HFF-Myc (cell line): ENCODE measurements at places on chromosomes 5 and 9.
A peak's percentile ranks its signal among the peaks of the same experiment; 100 is the strongest.

DNA sequence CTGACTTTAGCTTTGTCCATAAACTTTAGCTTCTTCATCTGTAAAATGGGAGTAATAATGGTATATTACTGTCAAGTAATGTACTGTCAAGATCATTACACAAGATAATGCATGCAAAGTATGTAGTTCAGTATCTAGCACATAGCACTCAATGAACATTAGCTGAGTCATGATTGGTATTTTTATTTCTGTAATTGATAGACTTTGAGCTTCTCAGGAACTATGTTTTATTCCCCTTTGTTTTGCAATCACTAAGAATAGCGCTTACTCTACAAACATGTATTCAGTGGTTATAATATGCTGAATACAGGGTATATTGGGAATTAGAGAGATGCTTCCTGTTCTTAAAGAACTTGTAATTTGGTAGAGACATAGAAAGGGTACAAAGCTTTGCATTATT is 142.3 kb upstream of the KLF9 start:
- DNase-seq: no peak

DNA sequence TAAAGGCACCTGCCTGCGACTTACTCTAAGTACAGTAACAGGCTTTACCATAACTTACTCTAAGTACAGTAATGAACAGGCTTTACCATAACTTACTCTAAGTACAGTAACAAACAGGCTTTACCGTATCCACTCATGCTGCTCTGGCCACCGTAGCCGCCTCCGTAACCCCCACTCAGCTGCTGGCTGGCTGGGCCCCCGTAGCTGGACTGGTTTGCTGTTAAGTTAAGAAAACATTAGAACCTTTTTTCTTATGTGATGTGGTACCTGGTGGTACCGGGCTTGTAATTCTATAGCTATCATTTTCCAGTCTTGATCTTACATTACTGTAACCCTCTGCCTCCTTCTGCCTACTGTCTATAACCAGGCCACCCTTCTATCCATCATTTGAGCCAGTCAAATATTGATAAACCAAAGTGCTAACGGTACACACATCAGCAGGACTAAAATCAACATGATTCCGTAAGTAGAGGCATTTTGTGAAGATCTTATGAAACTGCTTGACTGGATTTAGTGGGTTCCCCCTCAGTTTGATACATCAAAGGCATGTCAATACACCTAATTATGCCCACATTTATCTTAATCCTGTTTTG is 7.4 kb downstream of the HNRNPH1 start:
- DNase-seq: no peak

DNA sequence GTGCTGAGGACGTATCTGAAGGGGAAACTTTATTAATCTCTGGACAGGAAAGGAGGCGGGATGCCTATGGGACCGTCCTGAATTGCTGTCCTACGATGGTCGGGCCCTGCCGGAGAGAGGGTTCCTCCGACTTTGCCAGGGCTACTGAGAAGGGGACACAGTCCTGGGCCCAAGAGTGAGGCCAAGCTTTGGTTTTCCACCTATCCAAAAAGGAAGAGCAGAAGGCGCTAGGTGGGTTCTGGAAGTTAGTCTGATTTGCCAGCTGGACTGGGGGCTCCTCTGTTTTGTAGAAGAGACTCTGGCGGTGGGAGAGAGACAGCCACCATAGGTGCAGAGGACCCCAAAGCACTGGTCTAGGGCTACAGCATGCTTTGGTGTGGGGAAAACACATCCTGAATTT is 243.8 kb upstream of the IRX4 start:
- no peak for DNase-seq

DNA sequence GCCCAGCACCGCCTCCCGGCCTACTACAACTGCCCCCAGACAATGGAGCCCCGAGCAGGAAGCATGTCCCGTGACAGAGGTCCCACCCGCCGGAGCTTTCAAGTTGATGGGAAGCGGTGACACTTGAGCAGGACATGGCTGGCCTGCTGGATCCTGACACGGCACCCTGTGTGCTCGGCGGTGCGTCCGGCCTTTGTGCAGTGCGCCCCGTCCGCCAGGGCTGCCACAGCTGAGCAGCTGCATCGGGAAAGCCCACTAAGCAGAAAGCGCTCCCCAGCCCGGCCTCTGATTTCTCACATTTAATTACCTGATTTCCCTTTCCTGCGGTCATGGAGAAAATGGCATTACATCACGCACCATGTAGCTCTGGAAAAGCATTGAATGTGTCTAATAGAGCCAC is 611.9 kb downstream of the IRX1 start:
- DNase-seq: no peak

DNA sequence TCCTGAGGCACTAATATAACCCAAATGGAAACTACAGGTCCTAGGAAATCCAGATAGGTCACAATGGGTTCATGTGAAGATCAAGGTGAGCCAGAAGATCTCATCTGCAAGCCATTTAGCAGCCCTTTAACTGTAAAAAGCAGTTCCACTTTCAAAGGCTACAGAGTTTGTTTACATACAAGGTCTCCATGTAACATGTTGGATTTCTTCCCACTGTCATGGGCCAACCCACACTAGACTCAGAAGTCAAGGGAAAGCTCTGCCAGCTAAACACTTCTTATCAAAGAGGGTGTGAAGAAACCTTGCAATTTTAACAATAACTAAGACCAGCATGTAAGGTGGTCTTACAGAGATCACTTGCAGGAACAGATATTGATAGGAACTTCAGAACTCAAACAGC is 3.8 kb upstream of the CTNNAL1 start:
- DNase-seq: no peak

DNA sequence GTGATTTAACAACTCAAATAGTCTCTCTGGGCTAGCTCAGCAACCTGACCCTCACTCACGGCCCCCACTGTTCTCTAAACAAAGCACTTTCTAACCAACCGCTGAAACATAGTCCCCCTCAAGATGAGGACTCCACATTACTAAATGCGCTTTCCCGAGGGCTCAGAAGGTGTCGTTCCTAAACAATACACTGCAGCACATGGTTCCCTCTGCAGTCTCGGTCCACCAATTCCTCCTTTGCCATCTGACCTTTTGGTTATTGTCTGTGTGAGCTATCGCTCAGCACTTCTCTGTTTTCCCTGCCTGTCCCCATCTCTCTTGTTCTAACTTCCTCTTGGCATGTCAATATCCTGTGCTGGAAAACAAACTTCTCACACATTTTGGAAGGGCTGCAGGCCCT is 7.2 kb downstream of the EPB41L4A start:
- DNase-seq: no peak

GRCh38 chr9:71308454-71308853 is 187.0 kb upstream of the TRPM3 start:
- DNase-seq: no peak

GRCh38 chr5:168870910-168871309 is 291.7 kb upstream of the PANK3 start:
- DNase-seq: no peak

- no peak for DNase-seq
Observed at GRCh38 chr9:107530679-107531078, 41.1 kb upstream of the KLF4 start.

DNA sequence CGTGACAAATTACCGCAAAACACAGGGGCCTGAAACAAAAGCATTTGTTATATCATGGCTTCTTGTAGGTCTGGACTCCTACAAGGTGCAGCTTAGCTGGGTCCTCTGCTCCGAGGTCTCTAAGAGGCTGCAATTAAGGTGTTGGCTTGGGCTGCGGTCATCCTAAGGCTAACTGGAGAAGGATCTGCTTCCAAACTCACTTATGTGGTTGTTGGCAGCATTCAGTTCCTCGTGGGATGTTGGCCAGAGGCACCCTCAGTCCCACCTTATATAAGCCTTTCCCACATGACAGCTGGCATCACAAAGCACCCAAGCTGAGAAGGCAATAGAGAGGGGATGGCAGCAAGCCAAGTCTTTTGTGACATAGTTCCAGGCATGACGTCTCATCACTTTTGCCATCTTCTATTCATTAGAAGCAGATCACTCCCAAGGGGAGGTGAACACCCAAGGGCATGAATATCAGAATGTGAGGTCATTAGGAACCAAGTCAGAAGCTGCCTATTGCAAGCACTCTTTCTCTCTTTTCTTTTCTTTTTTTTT is 47.9 kb upstream of the ZBTB43 start:
- no peak for DNase-seq

DNA sequence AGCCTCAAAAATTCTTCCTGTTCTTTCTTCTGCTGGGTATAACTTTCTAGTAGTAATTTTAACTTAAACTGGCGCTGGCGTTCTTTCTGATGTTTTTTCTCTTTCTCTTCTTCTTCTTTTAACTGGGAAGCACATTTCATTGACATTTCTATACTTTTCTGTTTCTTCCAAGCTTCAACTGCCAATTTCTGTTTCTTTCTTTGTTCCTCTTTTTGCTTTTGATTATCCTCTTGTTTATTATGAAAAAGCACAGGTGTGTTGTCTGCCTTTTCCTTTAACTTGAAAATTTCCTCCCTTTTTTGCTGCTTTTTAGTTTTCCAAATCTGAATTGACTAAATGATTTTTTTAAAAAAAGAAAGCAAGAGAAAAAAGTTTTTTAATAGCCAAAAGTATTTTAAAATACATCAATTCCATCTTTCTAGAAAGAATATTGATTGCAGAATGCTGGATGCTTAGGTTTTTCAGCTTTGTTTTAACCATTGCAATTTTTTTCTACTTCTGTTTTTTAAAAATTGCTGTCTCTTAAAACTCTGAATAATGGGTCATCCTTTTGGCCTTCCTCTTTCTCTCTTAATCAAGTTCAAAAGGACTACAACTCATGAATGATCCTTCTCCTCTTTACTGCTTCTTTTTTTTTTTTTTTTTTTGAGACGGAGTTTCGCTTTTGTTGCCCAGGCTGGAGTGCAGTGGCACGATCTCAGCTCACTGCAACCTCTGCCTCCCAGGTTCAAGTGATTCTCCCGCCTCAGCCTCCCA is 8.8 kb upstream of the PGGT1B start:
- DNase-seq: no peak

DNA sequence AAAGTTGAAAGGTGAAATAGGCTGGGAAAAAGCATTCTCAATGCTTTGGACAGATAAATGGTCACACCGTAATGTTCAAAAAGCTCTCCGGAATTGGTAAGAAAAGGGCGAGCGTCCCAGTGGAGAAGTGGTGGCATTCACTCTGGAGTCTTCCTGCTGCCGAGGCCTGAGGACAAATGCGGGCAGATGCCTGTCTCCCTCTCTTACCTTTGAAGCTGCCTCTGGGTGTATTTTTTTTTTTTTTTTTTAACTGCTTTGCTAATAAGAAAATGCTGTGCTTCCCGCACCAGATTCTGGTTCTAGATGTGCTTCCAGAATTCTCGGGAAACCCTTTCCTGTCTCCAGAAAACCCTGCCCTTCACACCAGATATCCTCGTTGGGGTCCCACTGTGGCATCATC is 24.4 kb upstream of the CTSL start:
- no peak for DNase-seq

- DNase-seq: no peak
Observed at GRCh38 chr5:146902471-146902870, 23.9 kb upstream of the PPP2R2B start.

- no peak for DNase-seq
Observed at GRCh38 chr5:2357309-2357708, 394.2 kb downstream of the IRX2 start.

DNA sequence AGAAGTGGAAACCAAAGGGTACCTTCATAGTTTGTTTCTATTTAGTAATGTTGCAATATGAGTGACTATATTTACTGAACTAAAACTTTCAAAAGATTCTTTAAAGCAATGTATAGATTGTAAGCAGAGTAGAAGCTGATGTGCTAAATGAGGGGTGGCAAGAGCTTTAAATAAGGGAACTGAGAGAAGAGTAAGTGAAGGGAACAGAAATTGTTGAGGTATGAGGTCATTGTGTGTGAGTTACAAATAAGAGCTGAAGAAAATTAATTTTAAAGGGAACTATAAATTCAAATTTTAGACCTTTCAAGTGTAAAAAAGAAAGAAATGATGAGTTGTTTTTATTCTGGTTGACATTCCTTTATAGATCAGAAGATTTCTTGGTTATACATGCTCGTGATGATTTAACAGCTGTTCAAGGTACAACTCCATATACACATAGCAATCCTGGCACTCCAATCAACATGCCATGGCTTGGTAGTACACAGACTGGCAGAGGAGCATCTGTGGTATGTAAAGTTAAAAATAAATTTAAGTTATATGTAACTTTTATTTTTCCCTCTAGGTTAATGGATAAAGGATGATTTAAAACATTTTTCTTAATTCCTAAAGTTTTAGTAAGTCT is 135.1 kb upstream of the TNFAIP8 start:
- no peak for DNase-seq

DNA sequence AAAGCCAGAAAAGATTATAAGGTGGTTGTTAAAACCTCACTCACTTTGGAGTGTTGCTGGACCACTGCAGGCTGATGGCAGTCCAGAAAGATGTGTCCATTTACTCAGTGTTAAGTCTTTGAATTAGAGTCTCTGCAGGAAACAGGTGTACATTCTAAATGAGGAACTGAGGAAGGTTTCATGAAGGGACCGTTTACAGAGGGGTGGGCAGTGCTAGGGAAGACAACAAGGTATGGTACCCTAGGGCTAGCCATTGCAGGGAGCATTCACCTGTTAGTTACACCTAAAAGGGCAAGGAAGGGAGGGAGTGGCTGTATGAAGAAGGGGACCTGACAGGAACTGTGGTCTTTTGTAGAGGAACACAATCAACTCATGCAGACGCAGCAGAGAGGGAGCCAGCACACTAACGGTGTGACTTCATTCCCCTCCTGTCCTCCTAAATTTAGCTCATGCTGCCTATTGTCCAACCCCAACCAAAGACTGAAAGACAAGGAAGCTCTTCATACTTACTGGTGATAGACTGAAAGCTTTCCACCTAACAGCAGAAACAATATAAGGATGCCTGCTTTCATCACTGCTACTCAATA is 32.2 kb upstream of the PAX5 start:
- no peak for DNase-seq

- no peak for DNase-seq
Observed at GRCh38 chr9:136362450-136362784, 1.1 kb downstream of the DNLZ start.

- DNase-seq: peak; percentile 94
Observed at GRCh38 chr5:122129306-122129705, at the start of gene ZNF474. Gene ZNF474 (plus strand): TSS chr5:122129546. CDS start chr5:122151991, 22,445 bp downstream.

DNA sequence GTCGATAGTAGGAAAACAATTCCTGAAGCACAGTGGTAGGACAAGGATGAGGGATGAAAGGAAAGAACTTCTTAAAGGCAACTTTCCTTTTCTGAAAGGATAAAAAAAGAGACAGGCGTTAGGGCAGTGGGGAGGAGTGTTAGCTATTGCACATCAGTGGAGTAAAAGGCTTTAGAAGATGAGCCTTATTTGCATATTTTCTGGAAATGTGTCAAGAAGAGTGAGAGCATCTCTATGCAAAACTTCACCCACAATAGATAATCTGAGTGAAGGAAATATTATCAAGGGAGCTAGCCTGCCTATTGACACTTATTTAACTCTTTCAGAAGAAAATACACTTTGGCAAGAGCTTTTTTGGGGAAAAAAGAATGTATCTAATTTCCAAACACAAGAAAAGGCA is 151.6 kb downstream of the MACIR start:
- no peak for DNase-seq

- DNase-seq: no peak
Observed at GRCh38 chr9:78606001-78606379, 309.1 kb downstream of the PSAT1 start.
